Activated T-helper 2 cell treated with anti-CD3 and anti-CD28 coated beads, Interferon-gamma antibody, Interleukin-2, Interleukin-4, amounts not matched to agents 10 μg/mL and 5 μg/mL and 100 μg/mL, durations not matched to agents 14 hours and 24 hours and 36 hours (primary cell): ENCODE measurements at places on chromosomes 2 and 18.

DNA sequence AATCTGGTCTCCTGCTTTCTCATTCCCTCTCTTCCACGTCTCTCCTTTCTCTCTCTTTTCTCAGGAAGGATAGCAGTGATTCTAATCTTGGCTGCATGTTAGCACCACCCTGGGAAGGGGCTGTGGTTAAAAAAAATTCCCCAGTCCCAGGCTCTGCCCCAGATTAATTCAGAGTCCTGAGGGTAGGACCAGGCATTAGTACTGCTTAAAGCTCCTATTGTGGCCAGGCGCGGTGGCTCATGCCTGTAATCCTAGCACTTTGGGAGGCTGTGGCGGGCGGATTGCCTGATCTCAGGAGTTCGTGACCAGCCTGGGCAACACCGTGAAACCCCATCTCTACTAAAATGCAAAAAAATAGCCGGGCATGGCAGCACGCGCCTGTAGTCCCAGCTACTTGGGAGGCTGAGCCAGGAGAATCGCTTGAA, 35.4 kb upstream of the EML4 start:
- no peak for DNase-seq

DNA sequence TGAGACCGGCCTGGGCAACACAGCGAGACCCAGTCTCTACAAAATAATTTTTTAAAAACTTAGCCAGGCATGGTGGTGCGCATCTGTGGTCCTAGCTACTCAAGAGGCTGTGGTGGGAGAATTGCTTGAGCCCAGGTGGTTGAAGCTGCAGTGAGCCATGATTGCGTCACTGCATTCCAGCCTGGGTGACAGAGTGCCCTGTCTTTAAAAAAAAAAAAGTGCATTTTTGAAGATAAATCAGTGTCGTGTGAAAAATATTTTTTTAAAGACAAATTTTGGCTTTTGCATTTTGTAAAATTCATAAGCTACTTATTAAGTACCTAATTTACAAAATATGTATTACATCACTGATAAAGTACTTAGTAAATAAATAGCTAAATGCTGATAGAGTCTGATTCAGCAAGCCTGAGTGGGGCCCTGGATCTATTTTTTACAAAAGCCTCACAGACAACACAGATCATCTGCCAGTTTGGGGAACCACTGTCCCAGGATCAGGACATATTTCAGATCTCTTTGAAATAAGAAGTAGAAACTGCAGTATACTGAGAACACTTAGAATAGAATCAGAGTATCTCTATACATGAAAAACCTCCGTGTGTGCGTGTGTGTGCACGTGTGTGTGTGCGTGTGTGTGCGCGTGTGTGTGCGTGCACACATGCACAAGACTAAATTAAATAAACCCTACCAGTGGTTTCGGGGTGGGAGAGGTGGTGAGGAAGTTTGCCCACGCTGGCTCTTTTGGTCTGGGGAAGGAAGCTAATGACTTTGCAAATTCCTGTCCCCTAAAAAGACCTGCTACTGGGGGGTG, 61.6 kb downstream of the AAK1 start:
- DNase-seq: no peak

- DNase-seq: peak; percentile 60
Measured at GRCh38 chr18:74373428-74373827, 57.8 kb downstream of the C18orf63 start.

DNA sequence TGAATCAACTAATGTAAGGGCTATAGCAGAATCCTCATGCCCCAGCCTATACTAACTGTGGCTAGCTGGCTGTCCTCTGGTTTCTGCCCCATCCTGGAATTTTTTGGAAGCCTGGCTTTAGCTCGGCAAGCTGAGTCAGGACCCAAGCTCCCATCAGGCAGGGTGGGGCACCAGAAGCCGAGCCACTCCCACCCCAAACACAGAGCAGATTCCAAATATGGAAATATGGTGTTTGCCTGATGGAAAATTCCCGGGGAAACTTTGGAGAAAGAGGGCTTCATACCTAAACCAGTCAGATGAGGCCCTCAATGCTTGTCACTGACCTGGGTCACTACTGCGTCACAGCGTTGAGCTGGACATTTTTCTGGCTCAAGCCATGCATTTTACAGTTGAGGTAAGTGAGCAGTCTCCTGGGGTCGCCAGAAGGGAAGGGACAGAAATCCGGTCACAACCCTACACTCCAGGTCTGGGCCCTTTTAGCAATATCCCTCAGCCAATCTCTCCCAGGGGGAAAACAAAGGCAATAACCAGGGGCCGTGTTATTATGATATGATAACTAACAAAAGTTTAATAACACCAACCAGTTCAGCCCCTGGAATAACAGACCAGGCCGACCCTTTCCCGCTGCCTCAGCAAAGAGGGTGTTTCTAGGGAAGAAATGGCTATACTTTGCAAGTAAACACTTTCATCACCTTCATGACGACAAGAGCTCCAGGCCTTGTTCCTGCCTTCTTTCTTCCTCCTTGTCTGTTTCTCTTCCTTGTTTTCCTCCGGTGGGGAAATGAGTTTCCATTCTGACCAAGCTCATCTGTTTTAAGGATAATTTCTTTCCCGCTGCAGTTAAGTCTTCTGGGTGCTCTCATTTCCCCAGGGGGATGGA, 37.7 kb downstream of the PSD4 start:
- no peak for DNase-seq

GRCh38 chr18:55186588-55186987, 227.3 kb upstream of the CCDC68 start:
- no peak for DNase-seq

GRCh38 chr2:38380397-38381130, 3.5 kb upstream of the ATL2 start:
- no peak for DNase-seq

DNA sequence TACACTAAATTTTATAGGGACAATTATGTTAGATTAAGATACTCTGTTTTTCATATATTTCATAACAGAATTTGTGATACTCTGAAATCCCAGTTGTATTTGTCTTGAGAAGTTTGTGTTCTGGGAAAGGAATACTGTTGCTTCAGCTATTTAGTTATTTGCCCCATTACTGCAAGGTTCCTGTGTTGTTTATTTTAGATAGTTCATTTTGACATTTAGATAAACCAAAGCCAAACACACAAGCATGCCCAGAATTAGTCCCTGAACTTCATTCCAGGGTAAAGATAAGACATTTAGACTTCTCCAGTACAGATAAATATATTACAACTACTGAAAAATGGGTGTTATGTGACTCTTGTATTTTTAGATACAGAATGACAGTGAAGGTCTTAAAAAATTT, 74.7 kb downstream of the BMPR2 start:
- DNase-seq: no peak

GRCh38 chr2:95344215-95344583, 47.1 kb downstream of the KCNIP3 start:
- no peak for DNase-seq

DNA sequence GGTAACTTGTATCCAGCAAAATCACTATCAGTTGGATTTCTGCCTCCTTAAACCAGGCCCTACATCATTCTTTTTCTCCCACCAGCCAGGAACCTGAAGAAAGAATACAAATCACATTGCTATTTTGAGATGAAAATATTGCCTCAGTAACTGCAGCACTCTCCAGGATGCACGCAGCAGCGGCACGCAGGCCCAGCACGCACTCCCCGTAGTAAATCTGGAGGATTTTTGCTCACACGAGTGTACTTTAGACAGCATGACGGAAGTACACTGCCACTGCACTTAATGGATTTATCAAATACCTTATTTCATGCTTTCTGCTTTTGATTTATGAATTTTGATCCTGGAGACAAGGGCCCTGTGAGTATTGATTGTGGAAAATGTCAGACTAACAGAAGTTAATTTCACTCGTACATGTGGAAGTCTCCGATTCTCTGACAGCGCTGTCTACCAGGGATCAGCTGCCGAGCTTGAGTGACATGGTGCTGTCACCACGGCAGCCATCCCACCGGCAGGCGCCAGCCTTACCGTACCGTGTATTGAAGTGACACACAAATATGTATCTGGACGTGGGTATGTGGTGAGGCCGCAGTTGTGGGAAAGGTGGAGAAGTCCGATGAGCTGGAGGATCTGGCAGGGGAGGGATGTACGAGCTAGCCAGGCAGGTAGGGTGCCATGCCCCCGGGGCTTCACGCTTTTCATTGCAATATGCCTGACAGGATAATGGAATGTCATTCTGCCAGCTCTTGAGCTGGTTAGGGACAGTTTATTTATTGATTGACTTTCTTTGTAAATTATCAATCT, 863.7 kb downstream of the GALR1 start:
- no peak for DNase-seq

- DNase-seq: no peak
Measured at GRCh38 chr2:98480598-98480997, 35.9 kb downstream of the INPP4A start.

DNA sequence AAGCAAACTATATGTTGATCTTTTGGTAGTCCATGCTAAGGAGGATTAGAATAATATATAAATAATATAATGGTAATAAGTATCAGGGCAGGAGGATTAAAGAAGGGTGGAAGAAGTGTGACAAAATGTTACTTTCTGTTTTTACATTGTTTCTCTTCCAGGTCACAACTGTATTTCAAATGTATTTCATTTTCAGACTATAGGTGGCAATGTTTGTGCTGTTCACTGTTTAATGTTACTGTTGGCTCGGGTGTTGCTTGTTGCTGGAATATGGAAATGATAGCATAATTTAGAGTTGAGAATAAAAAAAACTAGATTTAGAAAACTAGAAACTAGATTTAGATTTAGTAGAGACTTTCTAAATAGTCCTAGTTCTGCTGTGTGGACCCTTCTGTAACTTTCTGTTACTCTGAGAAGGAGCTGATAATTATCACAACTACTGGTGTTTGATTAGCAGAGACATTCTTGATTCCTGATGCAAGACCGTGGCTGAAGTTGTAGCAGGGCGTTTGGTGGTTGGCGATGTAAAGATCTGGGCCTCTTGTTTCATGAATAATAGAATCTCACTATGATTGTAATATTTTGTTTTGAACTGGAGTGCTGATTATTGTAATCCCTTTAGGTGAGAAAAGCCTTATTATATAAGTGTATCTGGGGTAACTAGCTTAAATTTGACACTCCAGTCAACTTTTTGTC, 7.9 kb downstream of the NEDD4L start:
- DNase-seq: no peak

- DNase-seq: no peak
Measured at GRCh38 chr2:66103581-66103980, 331.3 kb upstream of the MEIS1 start.

GRCh38 chr18:58848685-58849084, 16.0 kb upstream of the ZNF532 start:
- no peak for DNase-seq

DNA sequence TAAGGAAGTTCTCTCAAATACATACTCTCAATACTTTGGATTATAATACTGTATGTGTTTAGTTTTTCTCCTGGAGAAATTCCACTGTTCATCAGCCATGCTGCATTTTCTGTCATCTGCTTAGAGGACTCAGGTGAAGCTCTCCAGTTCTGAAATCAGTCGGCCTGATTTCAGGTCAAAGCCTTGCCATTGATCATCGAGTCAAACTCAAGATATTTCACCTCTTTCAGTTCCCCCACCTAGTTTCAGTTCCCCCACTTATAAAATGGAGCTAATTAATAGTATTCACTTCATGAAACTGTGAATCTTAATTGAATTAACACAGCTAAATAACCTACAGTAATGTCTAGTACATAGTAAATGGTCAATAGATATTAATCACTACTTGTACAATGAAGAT, 75.3 kb upstream of the L3MBTL4 start:
- DNase-seq: no peak

DNA sequence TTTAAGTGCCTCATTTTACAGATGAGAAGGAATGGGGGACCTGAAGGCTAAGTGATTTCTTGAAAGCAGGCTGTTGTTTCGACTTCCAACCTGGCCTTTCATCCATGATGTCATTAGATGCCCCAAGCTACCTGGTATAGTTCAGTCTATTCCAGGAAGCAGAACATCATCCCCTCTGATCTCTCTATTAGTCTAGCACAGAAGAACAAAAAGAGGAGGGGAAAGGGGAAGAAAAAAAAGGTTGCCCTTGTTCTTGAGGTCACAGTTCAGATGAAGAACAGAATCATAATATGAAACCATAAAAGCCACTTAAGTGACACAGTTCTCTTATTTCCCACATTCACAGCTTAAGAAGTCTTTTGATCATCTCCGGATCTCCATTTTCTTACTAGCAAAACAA, 386.2 kb upstream of the HNRNPA3 start:
- DNase-seq: no peak

- no peak for DNase-seq
Measured at GRCh38 chr18:44592639-44593038, 88.0 kb upstream of the SETBP1 start.

GRCh38 chr2:38138419-38138818, 62.5 kb upstream of the CYP1B1 start:
- DNase-seq: no peak

DNA sequence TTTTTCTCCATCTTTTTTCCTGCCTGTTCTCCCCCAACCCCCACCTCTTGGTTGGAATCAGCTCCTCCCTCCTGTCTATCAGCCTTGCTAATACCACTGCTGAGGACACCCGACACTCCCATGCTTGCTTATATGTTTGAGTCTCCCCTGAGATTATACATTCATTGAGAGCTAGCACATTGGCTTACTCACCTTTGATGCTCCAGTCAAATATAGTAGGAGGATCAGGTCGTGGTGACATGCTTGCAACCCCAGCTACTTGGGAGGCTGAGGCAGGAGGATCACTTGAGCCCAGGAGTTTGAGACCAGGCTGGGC, 91.5 kb upstream of the CCBE1 start:
- no peak for DNase-seq
